ENCODE measurements at places on chromosomes 13 and 19. TPM values are rescaled to one million over a fixed set of nuclear protein-coding genes. Genes with fewer than 3 reads are reported as not detected.
A peak's percentile ranks its signal among the peaks of the same experiment; 100 is the strongest.

GRCh38 chr13:98977568-98978265, at the start of gene DOCK9:
Gene DOCK9 (minus strand): TSS chr13:98978064. CDS start chr13:98977909, 155 bp downstream.
- DNase-seq: peak; percentile 71

The POSTN gene
- 13.1 TPM for total RNA-seq

The ZNF208 gene
- total RNA-seq: 7.8 TPM

GRCh38 chr19:4057931-4058692, 8.6 kb downstream of the ZBTB7A start:
- DNase-seq: no peak

GRCh38 chr19:38317104-38317612, 1.4 kb upstream of the YIF1B start:
- DNase-seq: no peak

GRCh38 chr13:37608750-37609339, 10.3 kb upstream of the POSTN start:
- DNase-seq: no peak

The EDDM13 gene
- 0.54 TPM for total RNA-seq

DNA sequence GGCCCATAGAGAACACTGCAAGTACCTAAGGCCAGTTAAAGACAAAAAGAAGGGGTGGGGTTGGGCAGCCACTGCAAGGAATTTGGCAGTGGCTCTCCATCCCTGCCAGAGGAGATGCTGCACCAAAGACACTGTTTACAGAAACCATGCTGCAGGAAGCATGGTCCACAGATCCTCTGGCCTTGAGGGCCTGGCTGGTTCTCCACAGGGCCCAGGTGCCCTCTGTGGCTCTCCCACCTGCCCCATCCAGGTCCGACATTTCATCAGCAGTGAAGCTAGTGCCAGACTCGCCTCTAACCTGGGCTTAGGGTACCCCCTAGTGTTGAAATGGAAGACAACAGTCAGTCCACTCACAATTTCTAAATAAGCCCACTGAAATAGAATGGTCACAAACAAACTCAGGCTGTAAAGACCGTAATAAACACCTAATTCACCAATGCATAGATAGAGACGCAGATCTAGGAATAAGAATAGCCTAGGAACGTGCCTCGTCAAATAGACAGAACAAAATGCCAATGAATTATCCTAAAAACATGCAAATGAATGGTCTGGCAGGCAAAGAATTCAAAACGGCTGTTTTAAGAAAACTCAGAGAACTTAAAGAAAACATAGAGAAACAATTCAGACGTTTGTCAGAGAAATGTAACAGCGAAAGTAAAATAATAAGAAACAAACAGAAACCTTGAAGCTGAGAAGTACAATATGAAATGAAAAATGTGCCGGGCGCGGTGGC, 23.3 kb downstream of the LYPD4 start:
- no peak for DNase-seq

The GPR32 gene
- not detected for total RNA-seq

DNA sequence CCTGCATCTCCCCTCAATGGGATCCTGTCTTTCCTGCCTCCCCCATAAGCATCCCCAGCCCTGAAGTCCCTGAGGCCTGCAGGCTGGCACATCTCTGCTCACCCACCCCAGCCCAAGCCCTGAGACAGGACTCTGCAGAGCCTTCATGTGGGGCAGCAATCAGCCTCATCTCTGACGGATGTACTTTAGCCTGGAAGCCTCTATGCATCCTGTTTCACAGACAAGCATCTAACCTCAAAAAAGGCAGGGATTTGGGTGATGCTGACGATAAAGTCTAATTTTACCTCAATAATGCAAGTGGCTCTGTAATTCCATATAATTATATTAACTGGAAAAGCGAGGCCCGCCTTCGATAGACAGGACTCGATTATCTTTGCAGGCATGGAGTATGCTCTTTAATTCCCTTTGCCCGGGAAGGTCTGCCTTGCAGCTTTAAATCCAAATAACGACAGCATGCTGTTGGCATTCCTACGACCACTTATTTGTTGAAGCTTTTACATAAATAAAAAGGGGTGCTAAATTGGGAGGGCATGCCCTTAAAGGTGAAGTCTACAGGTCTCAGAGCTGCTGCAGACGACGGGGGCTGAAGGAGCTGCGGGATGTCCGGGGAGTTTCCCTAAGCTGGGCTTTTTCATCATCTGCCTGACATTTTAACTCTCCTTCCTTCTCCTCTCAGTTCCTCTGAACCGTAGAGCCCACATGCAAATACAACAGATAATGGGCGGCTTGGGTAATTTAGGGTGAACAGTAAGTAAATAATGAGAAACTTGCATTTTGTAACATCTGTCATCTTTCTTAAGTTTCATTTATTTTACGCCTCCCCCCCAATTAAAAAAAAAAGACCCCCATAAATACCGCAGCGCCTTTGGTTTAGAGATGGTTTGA, 211.5 kb downstream of the URI1 start:
- DNase-seq: no peak

The LILRA1 gene
- 2.2 TPM for total RNA-seq

GRCh38 chr13:110942248-110942981, 27.5 kb upstream of the ANKRD10 start:
- DNase-seq: no peak

- DNase-seq: peak; percentile 85
Observed at GRCh38 chr19:55118401-55118991, 1.1 kb upstream of the PPP1R12C start.

The LRRC63 gene
- 0.31 TPM for total RNA-seq

DNA sequence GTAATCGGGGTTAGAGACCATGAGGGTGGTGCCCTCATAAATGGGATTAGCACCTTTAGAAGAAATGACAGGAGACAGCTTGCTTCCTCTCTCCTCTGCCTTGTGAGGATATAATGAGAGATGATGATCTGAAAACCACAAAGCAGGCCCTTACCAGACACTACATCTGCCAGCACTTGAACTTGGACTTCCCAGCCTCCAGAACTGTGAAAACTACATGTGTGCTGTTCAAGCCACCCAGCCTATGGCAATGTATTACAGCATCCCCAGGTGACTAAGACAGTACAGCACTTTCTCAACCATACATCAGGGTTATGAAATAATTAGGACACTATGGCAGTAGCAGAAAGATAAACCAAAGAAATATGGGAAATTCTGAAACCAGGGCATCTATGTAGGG, 7.4 kb downstream of the ZNF564 start:
- no peak for DNase-seq

GRCh38 chr13:72692884-72693514, 34.4 kb downstream of the MZT1 start:
- no peak for DNase-seq

DNA sequence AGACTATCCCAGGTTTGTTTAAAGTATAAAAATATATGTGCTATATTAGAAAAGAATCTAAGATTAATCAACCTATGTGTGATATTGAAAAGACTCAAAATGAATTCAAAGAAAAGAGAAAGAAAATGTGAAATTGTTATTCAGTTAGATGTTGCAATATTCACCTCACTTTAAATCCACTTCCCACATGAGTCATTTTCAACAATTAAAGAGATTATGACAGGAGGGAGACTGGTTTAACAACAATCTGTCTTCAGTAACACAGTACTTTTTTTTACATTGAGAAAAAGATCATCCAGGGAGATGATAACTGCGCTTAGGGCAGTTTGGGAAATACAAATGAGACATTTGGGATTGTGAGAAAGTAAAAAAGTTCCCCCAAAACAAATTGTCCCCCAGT, 1246.2 kb downstream of the SLITRK1 start:
- DNase-seq: no peak

DNA sequence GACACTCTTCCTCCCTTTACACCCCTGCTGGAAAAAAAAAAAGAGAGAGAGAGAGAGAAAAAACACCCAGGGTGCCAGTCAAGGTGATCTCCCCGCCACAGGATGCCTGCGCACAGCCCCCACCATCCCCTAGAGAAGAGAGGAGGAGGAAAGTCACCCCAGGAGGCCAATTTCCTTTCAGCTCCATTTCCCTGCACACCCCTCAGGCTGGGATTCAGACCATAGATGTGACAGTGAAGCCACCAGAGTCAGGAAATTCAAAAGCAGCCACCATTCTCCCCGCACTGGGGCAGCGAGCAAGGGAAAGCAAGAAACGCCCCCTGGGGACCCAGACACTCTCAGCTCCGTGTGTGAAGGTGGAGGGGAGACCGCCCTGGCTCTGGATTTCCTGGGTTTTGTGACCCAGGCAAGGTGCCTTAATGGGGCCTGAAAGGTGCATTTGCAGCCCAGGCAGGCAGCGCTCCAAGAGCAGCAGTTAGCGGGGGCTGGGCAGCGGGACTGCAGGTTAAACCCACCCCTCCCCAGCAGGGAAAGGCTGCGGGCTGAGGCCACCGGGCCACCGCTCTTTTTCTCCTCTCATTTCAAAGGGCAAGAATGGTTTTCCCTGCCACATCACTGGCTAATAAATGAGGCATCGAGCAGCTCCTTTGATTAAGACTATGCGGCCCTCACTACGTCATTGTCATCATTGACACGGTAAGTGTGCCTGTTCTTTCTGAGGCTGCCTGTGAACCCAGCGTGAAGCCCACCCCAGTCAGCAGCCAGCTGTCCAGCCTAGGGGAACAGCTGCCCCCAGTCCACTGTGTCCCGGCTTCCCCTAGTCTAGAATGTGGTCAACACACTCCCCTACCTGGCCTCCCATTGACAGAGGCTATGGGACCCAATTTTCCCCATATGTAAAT, 83.8 kb upstream of the TM9SF2 start:
- peak; percentile 21 for DNase-seq

DNA sequence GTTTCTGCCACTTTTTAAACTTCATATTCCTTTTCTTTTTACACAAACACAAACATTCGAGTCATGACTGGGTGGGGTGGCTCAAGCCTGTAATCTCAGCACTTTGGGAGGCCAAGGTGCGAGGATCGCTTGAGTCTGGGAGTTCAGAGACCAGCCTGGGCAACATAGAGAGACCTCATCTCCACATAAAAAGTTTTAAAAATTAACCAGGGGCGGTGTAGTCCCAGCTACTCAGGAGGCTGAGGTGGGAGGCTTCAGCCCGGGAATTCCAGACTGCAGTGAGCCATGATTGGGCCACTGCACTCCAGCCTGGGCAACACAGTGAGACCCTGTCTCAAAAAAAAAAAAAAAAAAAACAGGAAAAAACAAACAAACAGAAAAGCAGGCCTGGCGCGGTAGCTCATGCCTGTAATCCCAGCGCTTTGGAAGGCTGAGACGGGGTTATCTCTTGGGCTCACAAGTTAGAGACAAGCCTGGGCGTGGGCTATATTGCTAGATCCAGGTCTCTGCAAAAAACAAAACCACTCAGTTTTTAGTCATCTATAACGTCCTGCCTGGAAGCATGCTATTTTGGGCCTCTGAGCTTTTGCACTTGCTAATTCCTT, 583 bp upstream of the BAX start:
- peak; percentile 54 for DNase-seq

- DNase-seq: no peak
Observed at GRCh38 chr13:57899096-57899495, 267.6 kb downstream of the PCDH17 start.
